ENCODE measurements at places on chromosomes 3 and 15.

GRCh38 chr3:153889905-153890334 is 231.3 kb upstream of the ARHGEF26 start:
- no peak for DNase-seq

DNA sequence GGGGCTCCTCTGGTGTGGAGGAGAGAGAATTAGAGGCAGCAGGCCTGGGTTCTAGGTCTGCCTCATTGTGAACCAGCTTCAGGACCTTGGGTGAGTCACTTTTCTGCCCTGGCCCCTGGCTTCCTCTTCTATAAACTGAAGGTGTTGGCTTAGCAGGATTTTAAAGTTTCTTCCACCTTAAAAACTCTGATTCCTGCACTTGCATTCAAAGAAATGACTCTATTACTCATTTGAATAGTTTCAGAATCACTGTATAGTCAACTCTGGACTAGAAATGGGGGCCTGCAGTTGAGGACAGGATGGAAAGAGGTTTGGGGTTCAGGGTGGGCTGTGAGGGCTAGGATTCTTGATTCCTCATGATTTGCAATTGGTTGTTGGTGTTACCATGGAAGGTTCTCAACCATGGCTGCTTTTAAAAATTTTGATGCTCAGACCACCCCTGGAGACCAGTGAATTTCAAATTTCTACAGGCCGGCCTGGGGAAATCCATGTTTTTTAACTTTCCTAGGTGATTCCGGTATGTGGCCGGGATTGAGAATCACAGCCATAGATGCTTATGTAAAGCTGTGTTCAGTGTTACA is 19.9 kb downstream of the SMAD3 start:
- no peak for DNase-seq

GRCh38 chr15:88487178-88487795 is 19.8 kb downstream of the MRPS11 start:
- no peak for DNase-seq

DNA sequence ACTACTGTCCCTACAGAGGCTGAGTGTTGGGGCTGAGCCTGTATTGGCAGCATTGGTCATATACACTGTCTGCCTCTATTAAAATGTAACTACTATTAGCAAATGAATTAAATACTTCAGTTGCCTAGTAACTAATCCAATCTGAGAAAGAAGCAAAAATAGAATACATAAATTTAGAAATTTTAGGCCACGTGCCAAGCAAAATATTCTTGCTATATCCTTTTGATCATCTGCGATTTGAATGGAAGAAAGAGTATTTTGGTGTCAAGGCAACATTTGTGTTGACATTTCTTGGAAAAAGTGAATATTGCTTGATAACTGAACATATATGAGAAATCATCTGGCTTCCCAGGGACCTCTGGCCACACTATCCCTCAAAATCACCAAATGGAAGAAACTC is 148.2 kb upstream of the TOPAZ1 start:
- DNase-seq, result no peak

GRCh38 chr15:54017959-54018358 is 39.7 kb downstream of the UNC13C start:
- no peak for DNase-seq

DNA sequence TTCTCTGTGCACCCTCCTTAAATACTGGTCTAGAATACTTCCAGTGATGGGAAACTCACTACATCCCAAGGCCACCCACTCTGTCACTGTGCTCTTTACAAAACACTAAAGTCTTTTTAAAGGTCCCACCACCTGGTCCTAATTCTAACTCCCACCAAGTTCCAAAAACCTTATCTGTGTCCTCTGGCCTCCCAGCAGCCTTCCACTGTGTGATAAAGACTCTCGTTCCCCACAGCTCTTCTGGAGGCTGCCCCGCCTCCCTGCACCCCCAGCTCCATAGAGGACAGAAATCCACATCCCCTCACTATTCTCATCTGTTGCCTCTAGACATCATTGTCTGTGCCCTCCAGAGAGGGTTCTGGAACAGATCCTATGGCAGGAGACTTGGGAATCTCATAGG is 276.4 kb downstream of the FAM43A start:
- no peak for DNase-seq
